Panc1 (cell line): ENCODE measurements at places on chromosomes 1 and 21.

GRCh38 chr1:227786673-227787512 is 28.6 kb upstream of the PRSS38 start:
- DNase-seq: no peak

- no peak for DNase-seq
Observed at GRCh38 chr1:7539769-7540175, 231.3 kb upstream of the VAMP3 start.

GRCh38 chr21:45219517-45219916 is 68.2 kb downstream of the POFUT2 start:
- DNase-seq: no peak

- DNase-seq: no peak
Observed at GRCh38 chr1:17209430-17209829, 4.5 kb downstream of the PADI1 start.

- DNase-seq: no peak
Observed at GRCh38 chr1:91958926-91959325, 9.7 kb downstream of the BRDT start.

DNA sequence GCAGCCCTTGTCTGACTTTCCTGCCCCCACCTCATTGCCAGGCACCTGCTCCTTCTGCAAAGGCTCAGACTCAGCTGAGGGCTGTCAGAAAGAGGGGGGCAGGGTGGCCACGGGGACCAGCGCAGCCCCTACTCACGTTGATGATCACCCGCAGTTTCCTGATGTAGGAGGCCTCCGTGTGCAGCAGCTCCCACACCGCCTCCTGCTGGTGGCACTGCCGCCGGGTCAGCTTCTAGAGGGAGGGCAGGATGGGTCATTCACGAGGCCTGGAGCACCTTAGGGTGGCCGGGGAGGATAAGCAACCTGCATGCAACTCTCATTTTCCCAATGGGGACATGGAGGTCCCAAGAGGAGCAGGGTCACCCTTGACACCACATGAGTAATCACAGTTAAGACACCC is 6.4 kb upstream of the TNFRSF25 start:
- DNase-seq: no peak

GRCh38 chr1:42431514-42431913 is 24.3 kb downstream of the ZMYND12 start:
- DNase-seq: no peak

DNA sequence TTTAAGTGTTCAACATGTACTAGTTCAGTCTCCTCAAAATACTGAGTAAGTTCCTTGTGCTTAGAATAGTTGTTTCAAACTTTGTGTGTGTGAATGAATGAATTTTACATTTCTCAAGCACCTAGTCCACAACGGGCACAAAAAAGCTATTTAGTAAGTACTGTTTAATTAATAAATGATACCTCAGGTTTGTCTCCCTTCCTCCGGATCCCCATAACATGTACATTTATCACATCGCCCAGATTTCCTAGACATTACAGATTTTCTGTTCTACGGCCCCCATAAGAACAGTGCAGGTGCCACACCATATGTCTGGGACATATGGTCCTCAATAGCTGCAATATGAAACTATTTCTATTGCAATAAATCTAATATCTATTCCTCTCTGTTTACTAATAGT is 1.3 kb upstream of the TTF2 start:
- no peak for DNase-seq

DNA sequence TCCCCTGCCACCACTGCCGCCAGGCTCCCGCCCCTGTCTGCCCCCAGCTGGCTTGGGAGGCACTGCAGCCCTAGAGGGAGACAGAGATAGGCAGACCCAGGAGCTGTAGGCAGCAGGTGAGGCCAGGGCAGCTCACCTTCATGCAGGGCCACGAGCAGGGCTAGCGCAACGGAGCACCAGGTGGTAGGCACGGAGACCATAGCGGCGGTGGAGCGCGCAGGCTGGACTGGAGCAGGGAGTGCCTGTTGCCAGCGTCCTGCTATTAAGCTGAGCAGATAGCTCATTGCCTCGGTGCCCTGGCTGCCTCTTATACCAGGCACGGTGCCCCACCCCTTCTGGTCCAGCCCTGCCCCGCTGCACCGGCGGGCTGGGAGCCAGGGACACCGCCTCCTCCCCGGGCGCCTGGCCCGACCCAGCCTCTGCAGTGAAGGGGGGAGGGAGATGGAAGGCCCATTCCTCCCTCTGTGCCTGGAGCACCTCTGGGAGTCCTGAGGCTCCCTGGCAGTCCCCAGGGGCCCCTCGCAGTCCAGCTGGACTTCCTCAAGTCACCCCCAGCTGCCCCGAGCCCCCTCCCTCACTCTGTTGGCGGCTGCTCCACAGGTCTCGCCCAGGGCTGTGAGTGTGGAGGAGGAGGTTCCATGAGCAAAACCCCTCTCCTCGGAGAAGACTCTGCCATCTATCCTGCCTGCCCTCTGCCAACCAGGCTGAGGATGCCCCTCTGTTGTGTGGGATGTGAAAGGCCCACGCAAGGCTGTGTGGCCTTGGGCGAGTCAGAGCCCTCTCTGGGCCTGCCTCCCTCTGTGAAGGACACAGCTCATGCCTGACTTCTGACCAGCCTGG is at the start of gene EDN2:
TSS of gene EDN2 (minus strand) at position 282 of the 840 bp plus-strand sequence. CDS start at position 200, 82 bp downstream.
- no peak for DNase-seq

GRCh38 chr1:26787381-26787705 is 407 bp upstream of the PIGV start:
- DNase-seq: no peak

GRCh38 chr21:17089091-17089491 is 423.8 kb upstream of the CXADR start:
- no peak for DNase-seq

DNA sequence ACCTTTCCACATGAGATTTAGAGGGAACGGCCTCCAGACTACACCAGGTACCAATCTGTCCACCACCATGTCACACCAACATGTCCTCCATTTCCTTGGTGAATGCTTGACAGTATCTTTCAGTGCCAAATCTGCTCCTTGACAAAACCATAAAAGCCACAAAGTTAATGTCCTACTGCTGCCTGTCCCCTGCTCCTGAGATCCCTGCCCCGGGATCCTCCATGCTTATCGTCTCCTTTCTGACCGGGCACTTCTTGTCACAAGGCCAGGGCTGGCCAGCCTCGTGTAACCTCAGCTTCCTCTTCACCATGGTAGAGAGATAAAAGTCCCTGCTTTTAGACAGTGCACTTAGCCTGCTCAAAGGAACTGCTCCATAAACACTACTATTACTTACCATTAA is 136.2 kb downstream of the NAV1 start:
- DNase-seq: no peak

- DNase-seq: no peak
Observed at GRCh38 chr1:183806125-183806524, 1.2 kb downstream of the RGL1 start.

DNA sequence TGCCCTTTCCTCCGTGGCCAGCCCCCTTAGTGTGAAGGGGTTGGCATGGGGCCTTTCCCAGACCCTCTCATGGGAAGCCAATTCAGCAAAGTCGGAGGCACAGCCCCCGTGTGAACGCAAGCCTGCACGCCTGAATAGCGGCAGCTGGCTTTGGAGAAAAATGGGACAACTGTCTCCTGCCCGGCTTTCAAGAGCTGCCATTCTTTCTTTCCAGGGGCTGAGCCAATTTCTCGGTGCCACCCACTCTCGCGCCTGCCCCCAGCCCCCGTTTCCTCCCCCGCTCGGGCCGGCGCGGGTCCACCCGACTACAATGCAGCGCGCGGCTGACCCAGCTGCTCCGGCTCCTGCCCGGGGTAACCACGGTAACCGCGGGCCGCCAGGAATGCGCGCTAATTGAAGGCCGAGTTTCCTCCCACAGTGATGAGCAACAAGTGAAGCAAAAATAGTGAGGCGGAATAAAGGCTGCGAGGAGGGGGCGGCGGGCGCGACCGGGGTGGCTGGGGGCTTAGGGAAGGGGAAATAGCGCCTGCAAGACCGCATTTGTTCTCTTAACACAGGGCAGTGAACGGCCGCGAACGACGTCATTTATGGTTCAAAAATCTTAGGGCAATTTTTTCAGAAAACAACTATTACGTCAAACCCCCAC is 27.8 kb downstream of the ILDR2 start:
- DNase-seq: no peak

DNA sequence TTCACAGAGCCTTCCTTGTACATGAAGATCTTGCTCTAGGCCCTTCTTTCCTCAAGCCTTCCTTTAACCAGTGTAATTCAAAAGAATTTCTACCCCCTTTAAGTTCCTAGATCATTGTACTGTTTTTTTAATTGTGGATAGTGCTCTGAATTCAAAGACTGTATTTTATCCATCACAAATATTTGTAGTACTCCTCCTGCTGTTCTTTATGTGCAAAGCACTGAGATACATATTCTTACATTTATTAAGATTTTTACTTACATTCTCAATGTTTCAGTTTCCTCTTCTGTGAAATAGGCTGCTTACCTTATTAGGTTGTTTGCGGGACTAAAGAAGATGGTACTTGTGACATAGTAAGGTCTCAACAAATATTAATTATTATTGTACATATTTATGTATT is 168.8 kb upstream of the PDE4B start:
- no peak for DNase-seq

- no peak for DNase-seq
Observed at GRCh38 chr1:7178741-7179140, 393.5 kb downstream of the CAMTA1 start.

DNA sequence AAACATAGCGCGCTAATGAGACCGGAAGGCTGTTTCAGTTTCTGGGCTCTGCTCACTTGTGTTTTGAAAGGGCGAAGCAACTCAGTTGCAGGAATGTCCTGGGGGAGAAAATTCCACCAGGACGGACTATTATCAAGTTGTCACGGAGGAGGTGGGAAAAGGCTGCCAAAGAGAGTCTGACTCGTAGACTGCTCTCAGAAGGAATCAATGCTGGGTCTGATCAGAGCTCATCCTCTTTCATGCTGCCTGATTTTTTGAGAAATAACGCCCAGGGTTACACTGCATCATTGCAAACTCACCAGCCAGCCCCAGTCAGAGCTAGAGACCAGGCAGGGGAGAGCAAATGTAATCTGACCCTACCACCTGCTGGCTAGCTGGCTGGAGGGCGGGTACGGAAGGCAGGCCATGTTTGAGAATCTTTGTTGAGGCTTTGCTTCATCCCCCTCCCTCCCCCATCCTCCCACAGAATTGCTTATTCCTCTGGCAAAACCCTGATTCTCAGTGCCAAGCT is 36.4 kb upstream of the BCL9 start:
- DNase-seq: no peak

DNA sequence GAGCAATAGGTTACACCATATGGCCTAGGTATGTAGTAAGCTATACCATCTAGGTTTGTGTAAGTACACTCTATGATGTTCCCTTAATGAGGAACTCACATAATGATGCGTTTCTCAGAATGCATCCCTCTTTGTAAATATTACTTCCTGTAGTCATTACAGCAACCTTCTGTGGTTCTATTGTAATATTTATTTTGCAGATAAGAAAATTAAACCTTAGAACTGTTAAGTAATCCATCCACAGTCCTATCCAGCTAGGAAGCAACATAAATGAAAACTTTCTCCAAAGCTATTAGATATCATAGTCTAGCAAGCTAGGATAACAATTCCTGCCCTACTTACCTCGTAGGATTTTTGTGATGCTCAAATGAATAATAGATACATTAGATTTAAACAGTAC is 88.7 kb downstream of the WLS start:
- no peak for DNase-seq

- DNase-seq: no peak
Observed at GRCh38 chr1:19156676-19157075, 53.4 kb downstream of the UBR4 start.

GRCh38 chr1:150836129-150836773 is 28.2 kb upstream of the CTSK start:
- no peak for DNase-seq

GRCh38 chr1:154972517-154973343 is 1.8 kb upstream of the CKS1B start:
- DNase-seq: peak; percentile 93

DNA sequence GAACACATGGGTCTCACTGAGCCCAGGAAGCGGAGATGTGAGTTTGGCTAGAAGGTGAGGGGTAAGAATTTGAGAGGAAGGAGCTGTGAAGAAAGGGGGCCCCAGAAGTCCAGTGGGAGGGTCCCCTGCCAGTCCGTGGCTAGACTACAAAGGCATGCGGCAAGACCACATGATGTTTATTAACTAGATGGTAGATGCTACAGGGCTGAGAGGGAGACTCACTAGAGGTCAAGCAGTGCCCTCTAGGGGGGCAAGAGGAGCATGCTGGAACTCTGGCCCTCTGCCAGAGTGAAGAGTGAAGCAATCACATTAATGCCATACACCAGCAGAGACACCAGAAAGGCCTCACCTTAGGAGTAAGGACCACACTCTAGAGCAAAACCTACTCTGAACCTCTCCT is 12.2 kb downstream of the KIAA0319L start:
- no peak for DNase-seq

- no peak for DNase-seq
Observed at GRCh38 chr1:208851366-208851765, 607.2 kb upstream of the PLXNA2 start.

GRCh38 chr1:230394134-230394533 is 32.0 kb downstream of the PGBD5 start:
- no peak for DNase-seq

GRCh38 chr1:51504806-51505525 is 14.1 kb downstream of the EPS15 start:
- DNase-seq: no peak

DNA sequence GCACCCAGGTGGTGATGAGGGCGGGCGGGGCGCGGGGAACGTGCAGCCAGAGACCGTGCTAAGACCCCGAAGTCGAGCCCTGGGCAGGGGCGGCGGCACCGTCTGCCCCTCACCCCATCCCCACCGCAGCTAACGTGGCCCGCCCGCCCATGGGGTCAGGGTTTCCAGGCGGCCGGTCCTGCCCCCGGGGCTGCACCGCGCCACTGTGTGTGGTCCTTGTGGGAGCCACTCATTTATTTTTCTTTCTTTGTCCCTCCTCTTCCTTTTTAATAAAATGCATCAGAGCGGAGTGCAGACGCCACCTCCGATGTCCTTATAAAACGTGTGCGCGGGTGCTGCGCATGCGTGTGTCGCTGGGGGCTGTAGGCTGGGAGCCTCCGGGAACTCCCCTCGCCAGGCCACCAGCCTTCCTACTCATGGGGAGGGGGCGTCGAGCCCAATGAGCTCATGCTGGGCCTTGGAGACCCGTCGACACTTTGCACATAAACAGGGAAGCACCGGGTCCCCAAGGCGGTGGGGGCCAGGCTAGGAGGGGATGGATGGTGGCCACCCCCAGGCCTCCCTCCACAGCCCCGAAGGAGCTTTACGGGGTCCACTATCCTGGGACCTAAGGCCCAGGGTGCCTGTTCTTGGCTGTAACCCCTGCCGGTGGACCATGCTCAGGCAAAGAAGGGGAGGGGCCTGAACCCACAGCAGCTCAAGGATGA is 59.9 kb downstream of the WNT9A start:
- DNase-seq: no peak
